Naive thymus-derived CD4-positive, alpha-beta T cell (primary cell): ENCODE measurements at places on chromosomes 4 and X.

GRCh38 chr4:184794470-184794869 is 31.3 kb downstream of the ACSL1 start:
- no peak for DNase-seq

DNA sequence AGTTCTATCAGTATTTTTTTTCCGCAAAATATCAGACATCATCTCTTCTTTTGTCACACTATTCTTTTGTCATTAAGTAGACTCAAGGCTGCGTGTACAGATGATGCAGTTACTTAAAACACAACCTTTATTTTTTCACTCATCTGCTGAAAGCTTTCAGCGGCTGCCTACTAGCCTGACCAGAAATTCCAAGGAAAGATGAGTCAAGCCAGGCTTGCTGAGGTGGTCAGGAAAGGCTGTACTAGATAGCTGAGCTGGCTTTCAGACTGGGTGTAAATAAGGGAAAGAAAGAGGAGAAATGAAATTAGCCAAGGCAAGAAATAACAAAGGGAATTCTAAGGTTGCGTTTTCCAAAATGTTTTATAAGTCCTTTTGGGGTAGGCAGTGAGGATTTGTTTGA is 17.9 kb downstream of the STK26 start:
- no peak for DNase-seq

- no peak for DNase-seq
Observed at GRCh38 chr4:73021634-73022033, 47.9 kb downstream of the COX18 start.

GRCh38 chr4:141348573-141348972 is 127.9 kb downstream of the ZNF330 start:
- no peak for DNase-seq
